ENCODE measurements at places on chromosomes 13 and 19. TPM values are rescaled to one million over a fixed set of nuclear protein-coding genes. Genes with fewer than 3 reads are reported as not detected.

DNA sequence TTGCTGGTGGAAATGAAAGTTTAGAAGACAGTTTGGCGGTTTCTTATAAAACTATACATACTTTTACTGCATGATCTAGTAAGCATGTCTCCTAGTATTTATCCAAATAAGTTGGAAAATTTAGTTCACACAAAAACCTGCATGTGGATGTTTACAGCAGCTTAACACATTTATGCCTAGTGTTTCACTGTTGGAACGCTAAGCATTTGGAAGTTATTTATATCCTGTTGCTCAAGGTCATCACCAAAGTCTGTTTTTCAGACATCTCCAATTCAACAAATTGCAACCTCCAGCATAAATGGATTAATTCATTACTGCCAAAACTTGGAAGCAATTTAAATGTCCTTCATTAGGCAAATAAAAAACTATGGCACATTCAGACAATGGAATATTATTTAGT, 461.8 kb downstream of the SUCLA2 start:
- DNase-seq = no peak

GRCh38 chr13:31891472-31891871, 140.1 kb upstream of the FRY start:
- DNase-seq = no peak

DNA sequence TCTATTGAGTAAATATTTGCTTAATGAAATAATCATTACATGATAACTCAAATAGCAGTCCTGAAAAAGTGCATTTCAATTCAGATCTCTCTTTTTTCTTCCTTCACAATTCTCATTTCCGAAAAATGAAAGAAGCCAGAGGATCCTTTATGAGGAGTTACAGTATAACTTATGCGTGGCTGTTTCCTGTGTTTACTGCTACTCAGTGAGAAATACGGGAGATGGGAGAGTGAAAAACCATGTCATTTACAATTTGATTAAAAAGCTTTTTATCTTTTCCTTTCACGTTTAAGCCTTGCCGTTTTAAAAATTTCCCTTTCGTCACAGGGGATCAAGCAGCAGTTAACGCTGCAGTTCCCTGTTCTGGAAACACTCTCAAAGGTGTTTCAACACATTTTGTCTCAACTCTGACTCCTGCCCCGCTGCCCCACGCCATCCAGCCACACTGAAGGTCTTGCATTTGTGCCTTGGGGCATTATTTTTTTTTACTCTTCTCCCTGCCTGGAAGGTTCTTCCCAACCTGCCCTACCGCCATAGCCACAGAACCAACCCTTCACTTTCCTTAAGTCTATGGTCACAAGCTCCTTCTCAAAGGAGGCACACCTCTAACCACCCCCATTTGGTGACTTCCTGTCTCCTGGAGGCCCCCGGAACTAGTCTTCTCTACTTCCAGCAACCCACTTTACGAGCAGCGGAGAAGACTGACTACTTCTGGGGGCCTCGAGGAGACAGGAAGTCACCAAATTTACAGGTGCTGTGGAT, 17.0 kb downstream of the KL start:
- no peak for DNase-seq

GRCh38 chr19:8017808-8018207, 12.4 kb upstream of the ELAVL1 start:
- no peak for DNase-seq

DNA sequence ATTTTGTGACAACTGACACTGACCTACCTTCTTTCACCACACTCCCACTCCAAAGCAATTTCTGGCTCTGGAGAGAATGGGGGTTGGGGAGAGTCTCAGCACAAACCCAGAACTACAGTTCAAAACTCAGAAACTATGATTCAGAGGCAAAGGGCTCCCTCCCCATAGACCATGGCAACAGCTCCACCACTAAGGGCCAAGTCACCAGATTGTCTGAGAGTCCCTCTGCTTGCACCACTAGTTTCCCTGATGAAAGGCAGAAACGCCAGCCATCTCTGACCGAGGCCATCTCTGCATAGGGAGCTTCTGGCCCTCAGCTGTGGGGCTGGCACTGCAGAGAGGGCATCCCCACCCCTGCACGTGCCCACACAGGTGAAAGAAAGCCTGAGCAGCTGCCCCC, 112.4 kb upstream of the VSTM2B start:
- DNase-seq = no peak

DNA sequence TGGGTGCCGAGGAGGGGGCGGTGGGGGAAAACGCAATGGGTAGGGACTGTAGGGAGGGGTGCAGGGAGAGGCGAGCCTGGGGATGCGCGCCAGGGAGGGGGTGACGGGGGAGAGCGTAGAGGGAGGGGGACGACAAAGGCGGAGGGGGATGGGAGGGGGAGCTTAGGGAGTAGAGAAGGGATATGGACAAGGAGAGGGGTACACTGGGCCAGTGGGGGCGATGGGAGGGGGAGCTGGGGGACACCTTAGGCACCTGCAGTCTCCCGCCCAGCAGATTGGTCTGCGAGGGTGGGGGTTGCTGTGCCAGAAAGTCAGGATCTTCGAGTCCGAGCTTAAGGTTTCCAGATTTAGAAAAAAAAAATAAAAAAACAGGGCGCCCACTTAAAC, 15.7 kb downstream of the CCDC124 start:
- no peak for DNase-seq

Gene DOCK6
- 38.2 TPM for total RNA-seq

- no peak for DNase-seq
Measured at GRCh38 chr19:50801107-50801506, 10.9 kb downstream of the ACP4 start.

GRCh38 chr13:50760751-50761150, 82.7 kb downstream of the DLEU7 start:
- no peak for DNase-seq

Gene RGL3
- 2.2 TPM for total RNA-seq

Gene FPR1
- 11.2 TPM for total RNA-seq

Gene TMEM255B
- total RNA-seq = 12.3 TPM

Gene SLC27A1
- 26.1 TPM for total RNA-seq

DNA sequence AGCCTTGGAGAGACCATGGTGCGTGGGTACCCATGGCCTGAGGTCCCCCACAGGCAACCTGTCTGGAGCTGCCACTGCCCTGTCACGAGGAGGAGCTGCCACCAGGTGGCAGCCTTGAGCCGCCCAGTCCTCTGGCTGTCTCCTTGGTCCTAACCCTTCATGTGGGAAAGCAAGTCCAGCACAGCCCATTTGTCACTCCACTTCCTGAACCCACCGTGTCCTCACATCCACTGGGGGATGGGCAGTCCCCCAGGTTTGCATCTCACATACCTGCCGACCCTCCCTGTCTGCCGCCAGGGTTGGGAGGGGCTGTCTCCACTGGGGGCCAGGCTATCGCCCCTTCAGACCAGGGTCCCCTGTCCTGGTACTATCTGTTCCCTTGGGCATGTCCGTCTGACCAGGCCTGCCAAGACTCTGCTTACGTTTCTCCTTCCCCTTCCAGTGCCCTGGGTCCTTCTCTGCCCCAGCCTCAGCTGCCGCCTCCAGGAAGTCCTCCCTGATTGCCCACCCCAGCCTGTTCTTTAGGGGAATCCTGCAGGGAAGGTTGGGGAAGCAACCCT, 4.5 kb downstream of the FAM174C start:
- no peak for DNase-seq
